ENCODE measurements at places on chromosomes 12 and 14.
A peak's percentile ranks its signal among the peaks of the same experiment; 100 is the strongest.

GRCh38 chr14:37232907-37233481, 35.3 kb downstream of the MIPOL1 start:
- DNase-seq, result peak; percentile 60

- no peak for DNase-seq
These were observed 82.5 kb downstream of the SH2B3 start for GRCh38 chr12:111488271-111488670.

DNA sequence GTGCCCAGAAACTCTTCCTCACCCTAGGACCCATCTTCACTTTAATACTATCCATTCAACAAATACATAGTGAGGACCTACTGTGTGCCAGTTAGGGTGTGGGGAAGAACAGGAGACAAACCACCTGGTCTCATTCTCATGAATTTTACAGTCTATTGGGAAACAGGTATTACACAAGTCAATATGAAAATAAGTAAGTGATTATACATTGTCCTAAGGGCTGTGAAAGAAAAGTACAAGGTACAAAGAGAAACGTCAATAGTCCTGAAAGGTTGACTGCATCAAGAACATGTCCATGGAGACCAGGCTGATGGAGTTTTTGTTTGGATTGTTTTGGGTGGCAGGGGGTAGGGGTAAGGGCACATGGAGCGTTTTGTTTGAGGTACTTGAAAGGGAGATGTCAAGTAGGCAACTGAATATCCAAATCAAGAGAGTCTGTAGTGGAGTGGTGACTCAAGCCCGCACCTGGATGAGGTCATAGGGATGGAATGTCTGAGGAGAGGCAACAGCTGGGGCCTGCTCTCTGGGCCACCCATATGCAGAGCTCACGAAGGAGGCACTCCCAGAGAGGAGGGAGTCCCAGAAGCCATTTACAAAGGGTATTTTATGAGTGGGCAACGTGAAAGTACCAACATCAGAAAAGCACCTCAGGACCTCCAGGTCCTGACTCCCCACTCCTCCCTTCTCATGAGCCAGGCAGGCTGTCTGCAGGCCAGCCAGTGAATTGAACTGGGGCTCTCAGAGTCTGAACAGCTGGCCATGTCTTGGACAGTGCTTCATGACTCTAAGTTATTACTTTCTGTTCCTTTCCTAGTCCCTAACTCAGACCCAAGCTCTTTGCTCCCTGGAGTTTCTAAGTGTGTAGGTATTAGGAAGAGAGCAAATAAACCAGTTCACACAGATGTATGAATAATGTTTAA, 272.0 kb downstream of the ZFP36L1 start:
- no peak for DNase-seq

GRCh38 chr14:24395609-24396582, 2.9 kb upstream of the NYNRIN start:
- DNase-seq, result no peak

GRCh38 chr12:19198272-19198671, 68.7 kb downstream of the PLEKHA5 start:
- DNase-seq, result peak; percentile 69

DNA sequence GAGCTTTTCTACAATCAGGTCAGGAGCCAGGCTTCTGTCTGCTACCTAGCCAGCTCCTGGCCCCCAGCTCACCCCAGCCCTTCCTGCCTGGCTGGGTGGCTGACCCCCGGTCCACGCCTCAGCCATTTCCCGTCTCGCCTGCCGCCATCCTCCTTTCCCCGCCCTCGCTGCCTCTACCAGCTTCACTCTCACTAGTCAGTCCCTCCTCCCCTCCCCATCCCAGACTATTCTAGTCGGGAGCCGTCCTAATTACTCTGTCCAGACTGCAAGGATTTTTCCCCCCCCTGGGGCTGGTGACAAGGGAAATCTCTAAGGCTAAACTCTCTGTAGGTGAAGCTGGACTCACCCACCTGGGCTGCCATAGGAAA, 825 bp downstream of the DHH start:
- DNase-seq, result no peak

- DNase-seq, result no peak
These were observed 89.1 kb downstream of the TTC7B start for GRCh38 chr14:90727082-90727481.

GRCh38 chr12:92463171-92463570, 239.6 kb upstream of the PLEKHG7 start:
- no peak for DNase-seq

- no peak for DNase-seq
These were observed 7.9 kb downstream of the ZNF385A start for GRCh38 chr12:54376596-54376995.

GRCh38 chr14:104925855-104926609, 1.4 kb downstream of the PLD4 start:
- DNase-seq, result no peak

DNA sequence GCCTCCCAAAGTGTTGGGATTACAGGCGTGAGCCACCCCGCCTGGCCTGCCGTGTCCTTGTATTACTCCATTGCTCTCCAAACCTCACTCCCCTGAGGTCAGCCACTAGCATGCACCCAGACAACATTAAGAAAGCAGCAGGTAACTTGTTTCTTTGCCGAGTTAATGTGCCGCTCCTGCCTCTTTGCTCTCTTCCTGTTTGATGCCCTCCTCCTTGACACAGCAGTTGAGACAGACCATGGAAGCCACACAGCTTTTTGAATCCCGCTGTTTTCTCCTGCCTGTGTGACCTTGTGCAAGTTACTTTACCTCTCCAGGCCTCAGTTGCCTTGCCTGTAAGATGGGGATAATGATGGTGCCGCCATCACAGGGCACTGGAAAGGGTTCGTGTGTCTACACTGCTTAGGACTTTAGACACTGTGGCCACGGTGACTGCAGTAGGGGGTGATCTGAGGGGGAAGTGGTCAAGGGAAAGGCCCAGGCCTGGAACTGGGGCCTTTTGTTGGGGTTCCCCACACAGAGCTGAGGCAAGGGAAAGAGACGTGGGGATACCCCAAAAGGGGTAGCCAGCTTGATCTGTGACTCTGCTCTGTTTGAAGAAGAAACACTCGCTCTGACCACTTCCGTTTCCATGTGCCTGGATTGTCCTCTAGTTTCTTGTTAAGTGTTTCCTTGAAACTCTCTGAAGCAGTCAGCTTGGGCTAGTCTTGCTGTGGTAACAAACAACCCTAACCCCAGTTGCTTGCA, 69.3 kb downstream of the RIN3 start:
- DNase-seq, result no peak

DNA sequence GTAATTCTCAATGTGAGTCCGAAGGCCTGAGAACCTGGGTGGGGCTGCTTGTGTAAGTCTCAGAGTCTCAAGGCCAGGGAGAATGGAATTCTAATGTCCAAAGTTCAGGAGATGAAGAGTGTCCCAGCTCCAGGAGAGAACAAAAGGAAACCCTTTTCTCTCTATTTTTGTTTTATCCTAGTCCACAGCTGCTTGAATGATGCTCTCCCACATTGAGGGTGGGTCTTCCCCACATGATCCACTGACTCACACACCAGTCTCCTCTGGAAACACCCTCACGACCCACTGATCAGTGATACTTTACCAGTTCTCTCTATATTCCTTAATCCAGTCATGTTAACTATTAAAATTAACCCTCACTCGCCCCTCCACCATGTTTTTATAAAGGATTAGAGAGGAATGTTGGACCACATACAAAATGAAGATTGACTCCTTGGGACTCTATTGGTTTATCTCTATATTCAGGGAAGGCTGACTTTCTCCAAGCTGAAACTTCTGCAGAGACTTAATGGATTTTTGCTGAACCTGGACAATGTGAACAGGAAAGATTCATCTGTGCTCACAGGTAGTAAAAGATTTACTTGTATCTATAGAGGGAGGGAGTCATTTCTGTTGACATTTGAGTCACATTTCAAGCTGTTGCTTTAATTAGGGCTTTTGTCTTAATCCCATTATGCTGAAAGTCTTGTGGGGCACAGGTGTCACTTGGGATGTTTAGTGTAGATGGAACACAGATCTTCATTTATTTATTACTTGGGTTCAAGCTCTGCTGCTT, 1061.0 kb upstream of the TMEM132C start:
- no peak for DNase-seq

DNA sequence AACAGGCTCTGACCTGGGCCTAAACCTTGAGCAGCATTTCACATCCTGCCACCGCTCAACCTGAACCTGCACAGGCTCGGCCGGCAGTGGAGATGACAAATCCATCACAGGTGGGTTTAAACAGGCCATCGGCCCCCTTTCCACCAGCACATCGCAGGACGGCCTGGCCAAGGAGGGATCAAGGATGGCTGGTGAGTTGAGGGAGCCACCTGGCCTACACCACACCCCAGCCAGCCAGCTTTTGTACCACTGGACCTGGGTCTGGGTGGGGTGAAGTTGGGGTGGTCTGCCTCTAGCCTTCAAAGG, 14.2 kb downstream of the MMAB start:
- no peak for DNase-seq

DNA sequence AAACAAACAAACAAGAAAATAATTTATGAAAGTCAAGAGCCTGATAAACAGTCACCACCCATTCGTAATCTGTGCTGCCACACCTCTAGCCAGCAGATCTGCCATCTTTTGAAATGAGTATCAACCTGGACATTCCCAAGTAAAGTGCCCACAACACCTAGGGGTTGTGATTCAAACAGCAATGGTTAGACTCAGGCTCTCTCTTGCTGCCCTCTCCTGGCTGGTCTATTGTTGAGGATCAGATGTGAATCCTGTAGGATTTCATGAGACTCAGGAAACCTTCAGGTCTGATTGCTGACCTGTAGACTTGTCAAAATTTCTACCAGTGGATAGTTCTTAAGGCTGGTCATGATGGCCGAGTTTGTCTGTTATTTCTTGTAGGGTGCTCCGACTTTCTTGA, 26.8 kb downstream of the DGLUCY start:
- no peak for DNase-seq

GRCh38 chr12:129901254-129901653, 2.6 kb downstream of the TMEM132D start:
- peak; percentile 64 for DNase-seq

DNA sequence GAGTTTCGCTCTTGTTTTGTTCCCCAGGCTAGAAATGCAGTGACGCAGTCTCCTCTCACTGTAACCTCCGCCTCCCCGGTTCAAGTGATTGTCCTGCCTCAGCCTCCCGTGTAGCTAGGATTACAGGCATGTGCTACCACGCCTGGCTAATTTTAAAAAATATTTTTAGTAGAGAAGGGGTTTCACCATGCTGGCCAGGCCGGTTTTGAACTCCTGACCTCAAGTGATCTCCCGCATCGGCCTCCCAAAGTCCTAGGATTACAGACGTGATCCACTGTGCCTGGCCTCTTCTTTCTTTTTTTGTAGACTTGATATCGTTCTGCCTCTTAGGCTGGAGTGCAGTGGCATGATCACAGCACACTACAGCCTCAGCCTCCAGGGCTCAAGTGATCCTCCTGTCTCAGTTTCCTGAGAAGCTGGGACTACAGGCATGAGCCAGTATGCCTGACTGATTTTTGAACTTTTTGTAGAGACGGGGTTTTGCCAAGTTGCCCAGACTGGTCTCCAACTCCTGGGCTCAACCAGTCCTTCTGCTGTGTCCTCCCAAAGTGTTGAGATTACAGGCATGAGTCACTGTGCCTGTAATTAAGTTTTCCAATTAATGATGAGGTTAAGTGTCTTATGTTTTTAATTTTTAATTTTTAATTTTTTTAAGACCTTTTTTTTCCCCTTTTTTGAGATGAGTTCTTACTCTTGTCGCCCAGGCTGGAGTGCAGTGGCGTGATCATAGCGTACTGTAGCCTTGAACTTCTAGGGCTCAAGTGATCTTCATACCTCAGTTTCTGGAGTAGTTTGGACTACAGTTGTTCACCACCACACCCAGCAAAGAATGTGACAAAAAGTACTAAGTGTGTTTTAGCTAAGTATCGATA, 10.2 kb downstream of the RCOR1 start:
- DNase-seq, result no peak

DNA sequence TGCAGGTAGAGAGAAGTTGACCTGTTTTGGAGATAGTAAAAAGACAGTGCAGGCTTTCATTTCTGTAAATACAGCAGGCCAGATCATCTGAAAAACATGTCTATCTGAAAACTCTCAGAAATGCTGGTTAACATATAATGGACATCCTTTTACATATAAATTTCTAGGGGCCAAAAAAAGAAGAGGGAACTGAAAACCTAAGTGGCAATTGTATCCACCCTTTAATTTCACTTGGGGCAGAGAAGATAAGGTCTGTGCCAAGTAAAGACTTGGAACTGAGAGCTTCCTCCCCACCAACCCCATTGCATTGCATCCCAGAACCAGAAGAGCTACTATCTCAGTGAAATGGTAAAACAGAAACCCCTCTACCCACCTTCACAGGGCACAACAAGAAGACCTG, 141.0 kb downstream of the SRGAP1 start:
- no peak for DNase-seq

GRCh38 chr12:113133666-113134065, 1.9 kb downstream of the RASAL1 start:
- DNase-seq, result no peak

GRCh38 chr12:68358532-68359485, 26.6 kb upstream of the MDM1 start:
- DNase-seq, result peak; percentile 88

GRCh38 chr14:47191700-47192099, 483.7 kb downstream of the MDGA2 start:
- peak; percentile 32 for DNase-seq

DNA sequence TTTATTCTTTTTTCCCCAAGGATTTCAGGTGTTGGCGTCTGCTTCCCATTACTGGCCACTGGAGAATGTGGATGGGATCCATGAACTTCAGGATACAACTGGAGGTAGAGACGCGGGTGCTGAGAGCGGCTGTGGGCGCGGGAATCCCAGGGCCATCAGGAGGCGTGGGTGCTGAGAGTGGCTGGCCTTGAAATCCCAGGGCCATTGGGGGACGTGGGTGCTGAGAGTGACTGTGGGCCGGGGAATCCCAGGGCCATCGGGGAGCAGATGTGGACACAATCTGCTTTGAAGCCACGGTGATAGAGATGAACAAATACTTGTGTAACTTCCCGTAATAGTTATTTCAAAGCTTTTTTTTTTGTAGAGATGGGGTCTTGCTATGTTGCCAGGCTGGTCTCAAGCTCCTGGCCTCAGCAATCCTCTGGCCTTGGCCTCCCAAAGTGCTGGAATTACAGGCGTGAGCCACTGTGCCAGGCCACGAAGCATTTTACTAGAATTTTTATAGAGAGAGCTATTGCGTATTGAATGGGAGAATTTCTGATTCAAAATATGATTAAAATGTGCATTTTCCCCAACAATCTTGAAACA, 12.8 kb downstream of the ADGRD1 start:
- DNase-seq, result no peak

- no peak for DNase-seq
These were observed 78.0 kb upstream of the IFNG-AS1 start for GRCh38 chr12:67911275-67911600.

All from fibroblast of skin of scalp (primary cell).